ENCODE measurements at places on chromosomes 16 and 17.

- no peak for DNase-seq
Measured at GRCh38 chr17:50277357-50277754, 3.1 kb downstream of the TMEM92 start.

- DNase-seq = no peak
Measured at GRCh38 chr17:13743906-13744305, 142.2 kb upstream of the HS3ST3A1 start.

DNA sequence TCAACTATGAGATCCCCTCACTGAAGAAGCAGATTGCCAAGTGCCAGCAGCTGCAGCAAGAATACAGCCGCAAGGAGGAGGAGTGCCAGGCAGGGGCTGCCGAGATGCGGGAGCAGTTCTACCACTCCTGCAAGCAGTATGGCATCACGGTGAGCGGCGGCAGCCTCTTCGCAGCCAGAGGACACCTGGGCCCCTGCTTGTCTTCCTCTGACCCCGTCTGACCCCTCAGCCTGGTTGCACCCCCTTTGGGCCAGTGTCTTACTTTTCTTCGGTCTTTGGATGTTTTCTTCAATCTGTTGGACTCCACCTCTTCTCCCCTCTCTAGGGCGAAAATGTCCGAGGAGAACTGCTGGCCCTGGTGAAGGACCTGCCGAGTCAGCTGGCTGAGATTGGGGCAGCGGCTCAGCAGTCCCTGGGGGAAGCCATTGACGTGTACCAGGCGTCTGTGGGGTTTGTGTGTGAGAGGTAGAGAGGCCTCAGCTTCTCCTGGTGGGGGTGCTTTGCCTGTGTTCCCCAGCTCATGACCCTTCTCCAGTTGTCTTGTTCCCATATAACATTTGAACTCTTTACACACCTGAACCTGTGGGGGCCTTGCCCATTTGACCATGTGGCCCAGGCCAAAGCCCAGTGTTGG, 4.4 kb downstream of the CDK5RAP3 start:
- no peak for DNase-seq

- no peak for DNase-seq
Measured at GRCh38 chr16:62034231-62035114, 1.8 kb downstream of the CDH8 start.

DNA sequence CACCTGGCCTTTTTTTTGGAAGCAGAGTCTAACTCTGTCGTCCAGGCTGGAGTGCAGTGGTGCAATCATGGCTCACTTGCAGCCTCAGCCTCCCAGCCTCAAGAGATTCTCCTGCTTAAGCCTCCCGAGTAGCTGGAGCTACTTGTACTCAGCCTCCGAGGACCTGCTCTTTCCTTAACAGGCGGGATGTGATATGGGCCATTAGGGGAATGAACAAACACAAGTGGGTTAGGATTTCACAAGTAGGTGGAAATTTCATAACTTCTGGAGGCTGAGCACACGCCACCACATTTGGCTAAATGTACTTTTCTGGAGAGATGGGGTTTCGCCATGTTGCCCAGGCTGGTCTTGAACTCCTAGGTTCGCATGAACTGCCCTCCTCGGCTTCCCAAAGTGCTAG, 4.1 kb downstream of the PAM16 start:
- no peak for DNase-seq

GRCh38 chr16:89565506-89566372, 5.3 kb downstream of the RPL13 start:
- peak; percentile 42 for DNase-seq

GRCh38 chr16:84191466-84191865, 509 bp downstream of the ADAD2 start:
- no peak for DNase-seq

GRCh38 chr17:62572888-62573401, 54.5 kb upstream of the MRC2 start:
- DNase-seq = peak; percentile 43

- DNase-seq = peak; percentile 94
Measured at GRCh38 chr17:3667366-3668278, 756 bp downstream of the TAX1BP3 start.

GRCh38 chr17:8122422-8122923, 1.4 kb downstream of the HES7 start:
- DNase-seq = peak; percentile 51

- DNase-seq = no peak
Measured at GRCh38 chr16:29987371-29988085, 7.9 kb downstream of the HIRIP3 start.

DNA sequence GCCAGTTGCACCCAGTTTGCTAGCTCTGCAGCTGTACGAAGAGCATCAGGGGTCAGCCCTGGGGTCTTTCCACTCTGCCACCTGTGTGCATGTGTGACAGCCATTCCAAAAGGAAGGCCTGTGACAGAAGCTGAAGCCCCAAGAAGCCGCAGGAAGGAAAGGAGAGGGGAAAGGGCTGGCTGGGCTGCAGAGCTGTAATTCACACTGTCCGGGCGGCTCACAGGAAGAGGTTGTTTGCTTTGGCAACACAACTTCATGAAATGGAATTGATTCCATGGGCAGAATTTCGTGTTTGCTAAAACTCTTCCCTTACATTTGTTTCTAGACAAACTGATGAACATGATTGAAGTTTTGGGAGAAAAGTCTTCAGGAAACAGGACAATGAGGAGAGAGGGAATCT, 14.8 kb downstream of the TMEM204 start:
- DNase-seq = no peak

DNA sequence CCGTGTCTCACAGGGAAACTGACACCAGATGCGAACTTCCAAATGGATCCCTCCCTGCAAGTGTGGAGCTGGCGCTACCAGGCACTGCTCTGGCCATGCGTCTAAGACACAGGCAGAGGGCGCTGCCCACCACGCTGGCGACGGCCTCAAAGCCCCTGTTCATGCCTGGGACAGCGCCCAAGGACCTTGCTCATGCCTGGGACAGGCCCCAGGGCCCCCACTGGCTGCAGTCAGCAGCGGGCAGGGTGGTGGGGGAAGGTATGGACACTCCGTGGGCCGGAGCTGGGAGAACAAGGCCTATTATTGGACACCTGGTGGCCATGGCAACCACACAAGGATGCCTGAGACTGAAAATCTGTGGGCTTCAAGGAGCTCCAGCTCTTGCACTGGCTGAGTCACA, 8.8 kb downstream of the ZG16B start:
- peak; percentile 75 for DNase-seq

DNA sequence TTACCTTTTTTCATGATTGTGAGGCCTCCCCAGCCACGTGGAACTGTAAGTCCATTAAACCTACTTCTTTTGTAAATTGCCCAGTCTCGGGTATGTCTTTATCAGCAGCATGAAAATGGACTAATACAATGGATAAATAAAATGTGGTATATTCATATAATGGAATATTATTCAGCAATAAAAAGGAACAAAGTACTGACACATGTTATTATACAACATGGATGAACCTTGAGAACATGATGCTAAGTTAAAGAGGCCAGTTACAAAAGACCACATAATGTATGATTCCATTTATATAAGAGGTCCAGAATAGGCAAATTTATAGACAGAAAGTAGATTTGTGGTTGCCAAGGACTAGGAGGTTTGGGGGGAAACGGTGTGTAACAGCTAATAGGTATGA, 5.3 kb downstream of the ERN1 start:
- no peak for DNase-seq

- DNase-seq = no peak
Measured at GRCh38 chr16:84535851-84536250, 31.4 kb upstream of the MEAK7 start.

DNA sequence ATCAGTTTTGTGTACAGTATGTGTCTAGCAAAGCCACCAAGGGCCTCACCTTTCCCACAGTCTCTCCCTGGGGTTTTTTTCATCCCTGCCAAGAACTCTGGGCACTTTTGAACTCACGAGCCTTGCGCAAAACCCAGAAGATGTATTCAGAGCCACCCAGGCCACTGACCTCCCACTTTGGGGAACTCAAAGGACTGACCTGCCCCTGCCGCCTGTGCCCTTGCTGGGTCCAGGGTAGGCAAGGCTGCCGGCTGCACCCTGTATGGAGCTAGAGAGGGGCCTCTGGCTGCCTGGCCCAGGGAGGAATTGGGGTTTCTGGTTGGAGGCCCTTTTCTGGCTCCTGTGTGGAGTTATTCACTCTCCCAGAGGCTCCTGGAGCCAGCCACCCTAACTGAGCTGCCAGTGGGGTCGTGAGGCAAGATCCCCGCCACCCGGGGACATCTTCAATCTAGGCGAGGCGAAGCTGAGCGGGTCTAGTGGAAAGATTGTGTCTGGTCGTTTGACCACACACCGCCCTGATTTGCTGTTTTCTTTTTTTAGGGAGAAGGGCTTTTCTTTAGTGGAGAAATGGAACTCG, 1.9 kb downstream of the CDK5R1 start:
- DNase-seq = no peak

- peak; percentile 52 for DNase-seq
Measured at GRCh38 chr16:1812732-1813163, 13.9 kb downstream of the HAGH start.

GRCh38 chr17:27997044-27997401, 45.5 kb upstream of the NLK start:
- no peak for DNase-seq

DNA sequence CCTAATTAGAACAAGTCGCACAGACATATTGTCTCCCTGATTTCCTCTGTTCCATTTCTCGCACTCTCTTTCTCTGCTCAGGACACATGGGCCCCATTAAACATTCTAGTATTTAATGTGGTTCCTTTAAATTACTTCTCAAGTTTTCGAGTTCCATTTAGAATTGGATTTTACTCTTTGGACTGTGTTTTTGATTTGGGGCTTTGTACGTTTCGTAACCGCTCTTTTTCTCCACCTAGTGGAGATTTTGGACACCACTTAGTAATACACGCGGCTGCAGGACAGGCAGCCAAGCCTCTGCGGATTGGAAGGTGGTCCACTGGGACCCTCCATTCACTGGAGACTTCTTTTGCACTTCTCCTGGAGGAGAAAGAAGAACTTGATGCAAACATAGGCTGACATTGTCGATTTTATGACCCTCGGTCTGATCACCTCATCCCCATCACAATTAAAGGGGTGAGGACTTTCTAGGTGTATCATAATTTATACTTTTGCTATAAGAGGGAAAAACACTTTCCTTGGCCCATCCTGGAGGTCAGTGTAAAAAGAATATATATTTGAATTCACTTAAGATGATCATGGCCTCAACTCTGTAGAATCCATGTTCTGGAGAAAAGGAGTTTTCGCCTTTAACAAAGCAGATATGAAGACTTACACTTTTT, 85.7 kb downstream of the NOG start:
- DNase-seq = peak; percentile 59

- peak; percentile 64 for DNase-seq
Measured at GRCh38 chr17:66087073-66087472, 104.9 kb downstream of the CEP112 start.

DNA sequence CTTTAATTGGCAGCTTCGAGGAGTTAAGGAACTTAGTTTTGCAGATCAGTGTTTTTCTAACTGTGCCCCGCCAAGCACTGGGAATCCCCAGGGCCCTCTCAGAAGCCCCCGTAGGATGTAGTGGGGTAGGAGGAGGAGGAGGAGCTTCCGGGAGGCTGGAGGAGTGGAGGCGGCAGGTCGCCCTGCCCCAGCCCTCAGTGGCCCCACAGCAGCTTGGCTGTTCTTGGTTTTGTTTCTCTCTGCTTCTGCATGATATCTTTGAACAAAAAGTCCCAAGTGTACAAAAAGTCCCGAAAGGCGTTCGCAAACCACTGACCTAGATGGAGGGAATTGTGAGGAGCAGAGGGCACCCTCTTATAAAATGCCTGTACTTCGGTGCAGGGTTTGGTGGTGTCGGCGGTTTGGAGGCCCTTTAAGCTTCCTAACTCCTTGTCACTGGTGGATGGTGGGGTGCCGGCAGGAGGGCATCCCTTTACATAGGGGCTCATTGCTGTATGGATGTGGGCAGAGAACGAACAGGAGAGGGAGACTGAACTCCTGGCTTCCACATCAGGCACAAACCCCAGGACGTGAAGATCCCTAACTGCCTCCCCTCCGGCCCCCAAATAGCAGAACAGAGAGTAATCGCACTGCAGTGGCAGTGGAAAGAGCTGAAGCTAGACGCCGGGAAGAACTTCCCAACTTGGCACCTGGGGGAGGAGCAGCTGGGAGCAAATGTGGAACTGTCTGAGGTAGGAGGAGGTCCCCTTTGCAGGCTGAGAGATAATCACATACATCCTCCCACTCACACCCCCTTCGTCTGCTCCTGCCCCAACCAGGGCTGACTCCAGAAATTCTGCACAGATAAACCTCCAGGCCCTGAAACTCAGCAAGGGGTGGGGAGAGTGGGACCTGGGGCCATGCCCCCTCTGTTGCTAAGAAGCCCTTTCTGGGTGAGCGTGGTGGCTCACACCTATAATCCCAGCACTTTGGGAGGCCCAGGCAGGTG, 20.1 kb downstream of the EPOP start:
- no peak for DNase-seq

GRCh38 chr17:20206068-20206467, 196.9 kb downstream of the SPECC1 start:
- no peak for DNase-seq

GRCh38 chr16:66372898-66373155, 6.3 kb downstream of the CDH5 start:
- DNase-seq = no peak

GRCh38 chr17:27602721-27603420, 28.1 kb upstream of the LGALS9 start:
- DNase-seq = peak; percentile 50

GRCh38 chr17:44334315-44334714, 9.7 kb upstream of the SLC25A39 start:
- no peak for DNase-seq

DNA sequence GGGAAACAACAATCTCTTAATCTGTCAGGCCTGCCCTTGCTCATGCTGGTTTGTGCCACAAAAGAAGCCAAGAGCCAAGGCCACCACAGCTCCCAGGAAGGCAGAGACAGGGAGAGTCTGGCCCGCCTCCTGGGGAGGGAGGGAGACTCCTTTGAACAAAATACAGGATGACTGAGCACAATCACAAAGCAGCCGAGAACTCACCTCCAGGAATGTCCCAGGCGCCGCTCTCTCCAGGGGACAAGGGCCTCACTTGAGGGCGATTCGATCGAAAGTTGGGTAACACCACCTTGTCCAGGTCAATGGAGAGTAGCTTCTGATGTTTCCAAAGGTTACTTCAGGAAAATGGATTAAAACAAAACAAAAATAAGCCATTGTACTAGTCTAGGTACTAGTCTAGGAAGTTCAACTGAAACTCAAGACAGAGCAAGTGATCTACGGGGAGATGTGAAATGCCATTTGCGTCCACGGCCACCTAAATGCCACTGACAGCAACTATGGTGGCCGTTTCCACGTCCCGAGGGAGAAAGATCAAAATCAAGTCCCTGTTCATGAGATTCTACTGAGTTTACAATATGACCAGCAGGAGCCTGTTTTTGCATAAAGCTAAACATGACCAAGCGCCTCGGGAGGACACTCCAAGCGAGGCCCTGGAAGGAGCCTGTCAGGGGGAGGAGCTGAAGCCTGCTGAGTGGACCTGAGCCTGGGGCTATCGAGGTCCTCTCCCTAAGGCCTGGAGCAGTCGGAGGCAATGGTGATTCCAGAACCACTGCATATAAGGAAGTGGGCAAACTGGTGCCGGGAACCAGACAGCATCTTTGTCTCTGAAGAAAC, 13.4 kb upstream of the SLC38A8 start:
- DNase-seq = no peak

GRCh38 chr17:57422574-57423164, 166.3 kb downstream of the MSI2 start:
- peak; percentile 48 for DNase-seq

GRCh38 chr17:50015146-50015545, 20.1 kb upstream of the DLX3 start:
- no peak for DNase-seq

- DNase-seq = no peak
Measured at GRCh38 chr17:75237100-75238014, 24.0 kb downstream of the GGA3 start.

- DNase-seq = no peak
Measured at GRCh38 chr16:31467858-31468257, 4.1 kb upstream of the TGFB1I1 start.

GRCh38 chr17:39151150-39151942, at the start of gene PLXDC1:
Gene PLXDC1 (minus strand): TSS chr17:39151637. CDS start chr17:39151437, 200 bp downstream.
- DNase-seq = no peak
